CD14-positive monocyte (primary cell): ENCODE measurements at places on chromosomes 11 and 22. TPM values are rescaled to one million over a fixed set of nuclear protein-coding genes. Genes with fewer than 3 reads are reported as not detected.

DNA sequence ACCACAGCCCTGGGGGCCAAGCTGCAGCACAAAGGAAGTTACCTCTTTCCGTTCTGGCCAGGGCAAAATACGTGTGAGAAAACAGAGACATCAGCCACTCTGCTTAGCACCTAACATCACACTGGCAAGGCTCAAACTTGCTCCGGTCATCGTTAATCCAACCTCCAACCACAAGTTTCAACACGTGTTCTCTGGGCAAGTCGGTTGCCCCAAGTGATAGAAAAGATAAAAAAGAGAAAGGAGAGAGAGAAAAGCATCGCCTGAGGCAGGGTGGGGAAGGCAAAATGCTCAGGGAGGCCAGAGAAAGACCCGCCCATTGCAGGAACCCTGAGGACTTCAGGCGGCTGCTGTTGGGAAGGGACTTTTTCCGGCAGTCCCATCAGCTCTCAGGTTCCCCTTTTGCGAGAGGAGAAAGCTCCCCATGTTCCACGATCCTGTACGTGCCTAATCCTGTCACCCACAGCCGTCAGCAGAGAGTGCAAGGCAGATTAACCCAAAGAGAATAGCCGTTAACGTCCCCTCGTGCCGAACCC is 18.5 kb upstream of the B4GALNT4 start:
- peaks cover 28% of the 10 kb centered on the region for H3K4me1 ChIP-seq
- no peak overlapping the region for H3K27ac ChIP-seq
- peaks cover 21% of the 10 kb centered on the region for H3K27me3 ChIP-seq
- no peak for DNase-seq
- H3K36me3 ChIP-seq: no peaks in the 10 kb centered on the region

GRCh38 chr11:10725114-10725906 is 25.7 kb upstream of the CTR9 start:
- H3K36me3 ChIP-seq: no peaks in the 10 kb centered on the region
- no peak overlapping the region for H3K27ac ChIP-seq
- H3K4me3 ChIP-seq: no peak overlapping the region
- peaks cover 44% of the 10 kb centered on the region for H3K27me3 ChIP-seq
- peaks cover 38% of the 10 kb centered on the region for H3K4me1 ChIP-seq

DNA sequence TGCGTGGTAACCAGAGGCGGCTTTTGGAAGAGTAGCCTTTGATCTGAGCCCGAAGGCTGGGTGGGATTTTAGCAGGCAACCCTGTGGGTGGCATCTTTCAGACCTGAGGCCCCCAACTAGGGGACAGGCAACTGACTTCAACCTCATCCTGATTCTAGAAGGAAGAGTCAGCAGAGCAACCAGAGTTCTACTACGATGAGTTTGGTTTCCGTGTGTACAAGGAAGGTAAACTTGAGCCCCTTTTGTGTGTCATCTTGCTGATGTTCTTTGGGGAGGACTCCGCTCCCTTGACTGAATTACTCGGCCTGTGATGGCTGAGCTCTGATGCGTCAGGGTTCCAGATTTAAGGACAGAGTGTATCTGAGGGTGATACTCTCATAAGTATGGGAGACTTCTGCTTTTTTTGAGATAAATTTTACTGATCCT is 31.6 kb downstream of the SGSM3 start:
- no peaks in the 10 kb centered on the region for H3K27me3 ChIP-seq
- peaks cover 16% of the 10 kb centered on the region for H3K4me1 ChIP-seq
- H3K4me3 ChIP-seq: no peak overlapping the region
- no peak overlapping the region for H3K27ac ChIP-seq

- H3K36me3 ChIP-seq: peaks cover 62% of the 10 kb centered on the region
- no peak for DNase-seq
- no peaks in the 10 kb centered on the region for H3K4me1 ChIP-seq
- H3K27me3 ChIP-seq: no peaks in the 10 kb centered on the region
- no peak overlapping the region for H3K27ac ChIP-seq
These were observed 40.1 kb downstream of the OSBP start for GRCh38 chr11:59575505-59575904.

OR9I1 gene
- not detected for polyA plus RNA-seq

DNA sequence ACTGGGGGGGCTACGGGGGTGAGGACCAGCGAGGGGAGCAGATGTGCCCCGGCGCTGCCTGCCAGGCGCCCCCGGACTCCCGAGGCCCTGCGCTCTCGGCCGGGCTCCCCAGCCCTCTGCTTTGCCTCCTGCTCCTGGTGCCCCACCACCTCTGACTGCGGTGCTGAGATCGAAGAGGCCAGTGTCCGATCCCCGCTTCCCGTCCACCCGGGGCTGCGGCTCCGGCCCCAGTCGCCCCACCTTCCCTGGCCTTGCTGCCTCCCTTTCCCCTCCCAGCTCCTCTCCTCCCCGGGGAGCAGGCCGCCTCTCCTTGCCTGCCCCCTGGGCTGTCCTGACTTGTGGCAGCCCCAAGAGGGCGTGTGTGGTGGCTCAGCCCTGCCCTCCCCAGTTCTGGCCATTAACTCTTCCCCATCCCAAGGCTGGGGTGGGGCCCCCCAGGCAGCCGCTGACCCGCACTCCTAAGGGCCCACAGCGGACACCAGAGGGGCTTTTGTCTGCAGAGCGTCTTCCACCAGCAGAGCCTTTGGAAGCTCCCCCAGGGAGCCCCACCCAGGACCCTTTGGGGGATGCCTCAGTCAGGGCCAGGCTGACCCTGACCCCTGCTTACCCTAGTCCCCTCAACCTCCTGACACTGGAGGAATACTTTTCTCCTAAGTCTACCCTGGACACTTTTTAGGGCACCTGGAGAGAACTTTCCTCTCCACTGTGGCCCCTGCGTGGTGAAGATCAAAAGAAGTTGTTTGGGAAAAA is 16.6 kb downstream of the RTN4RL2 start:
- peak; percentile 54 for DNase-seq
- peak overlapping the region; percentile 41 for H3K4me3 ChIP-seq
- peaks cover 2% of the 10 kb centered on the region for H3K27me3 ChIP-seq
- H3K4me1 ChIP-seq: peaks cover 50% of the 10 kb centered on the region
- H3K27ac ChIP-seq: no peak overlapping the region

- peaks cover 16% of the 10 kb centered on the region for H3K4me1 ChIP-seq
- DNase-seq: no peak
- H3K27me3 ChIP-seq: no peaks in the 10 kb centered on the region
- H3K27ac ChIP-seq: no peak overlapping the region
- no peak overlapping the region for H3K4me3 ChIP-seq
These were observed 9.9 kb upstream of the RASD2 start for GRCh38 chr22:35530700-35531099.

GRCh38 chr11:10379022-10379421 is 74.1 kb downstream of the ADM start:
- DNase-seq: no peak
- H3K27me3 ChIP-seq: no peaks in the 10 kb centered on the region
- H3K4me3 ChIP-seq: no peak overlapping the region
- H3K27ac ChIP-seq: no peak overlapping the region
- H3K36me3 ChIP-seq: no peaks in the 10 kb centered on the region

DNA sequence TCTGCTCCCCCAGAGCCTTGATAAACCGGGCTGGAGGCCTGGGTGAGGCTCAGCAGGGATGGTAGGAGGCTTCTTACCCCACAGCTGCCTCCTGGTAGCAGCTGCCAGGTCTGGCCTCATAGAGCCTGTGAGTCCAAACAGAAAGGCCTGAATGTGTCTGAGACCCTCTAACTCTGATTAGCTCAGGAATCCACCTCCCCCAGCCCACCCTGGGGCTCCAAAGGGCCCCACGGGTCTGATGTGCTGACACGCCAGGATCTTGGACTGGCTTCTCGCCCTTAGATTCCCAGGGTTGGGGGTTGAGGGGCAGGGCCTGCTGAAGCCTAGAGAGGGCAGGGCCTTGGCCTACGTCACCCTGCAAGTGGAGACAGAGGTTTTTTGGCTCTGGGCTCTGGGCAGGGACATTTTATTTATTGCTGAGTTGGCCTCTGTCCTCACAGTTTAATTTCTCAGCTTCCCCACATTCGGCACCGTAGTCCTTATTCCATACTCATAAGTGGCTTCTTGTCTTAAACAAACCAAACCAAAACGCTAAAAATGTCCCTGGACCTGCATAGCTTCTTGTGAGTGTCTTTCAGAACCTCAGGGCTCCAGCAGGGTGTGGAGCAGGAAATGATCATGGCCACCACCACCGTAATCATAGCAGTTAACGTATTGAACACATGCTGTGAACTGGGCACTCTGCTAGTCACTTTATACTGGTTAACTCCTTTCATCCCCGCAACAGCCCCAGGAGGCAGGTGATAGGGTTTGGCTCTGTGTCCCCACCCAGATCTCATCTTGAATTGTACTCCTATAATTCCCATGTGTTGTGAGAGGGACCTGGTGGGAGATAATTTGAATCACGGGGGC is 25.1 kb downstream of the KIAA1671 start:
- no peak for DNase-seq
- H3K27ac ChIP-seq: no peak overlapping the region
- no peaks in the 10 kb centered on the region for H3K36me3 ChIP-seq
- H3K4me3 ChIP-seq: no peak overlapping the region

DNA sequence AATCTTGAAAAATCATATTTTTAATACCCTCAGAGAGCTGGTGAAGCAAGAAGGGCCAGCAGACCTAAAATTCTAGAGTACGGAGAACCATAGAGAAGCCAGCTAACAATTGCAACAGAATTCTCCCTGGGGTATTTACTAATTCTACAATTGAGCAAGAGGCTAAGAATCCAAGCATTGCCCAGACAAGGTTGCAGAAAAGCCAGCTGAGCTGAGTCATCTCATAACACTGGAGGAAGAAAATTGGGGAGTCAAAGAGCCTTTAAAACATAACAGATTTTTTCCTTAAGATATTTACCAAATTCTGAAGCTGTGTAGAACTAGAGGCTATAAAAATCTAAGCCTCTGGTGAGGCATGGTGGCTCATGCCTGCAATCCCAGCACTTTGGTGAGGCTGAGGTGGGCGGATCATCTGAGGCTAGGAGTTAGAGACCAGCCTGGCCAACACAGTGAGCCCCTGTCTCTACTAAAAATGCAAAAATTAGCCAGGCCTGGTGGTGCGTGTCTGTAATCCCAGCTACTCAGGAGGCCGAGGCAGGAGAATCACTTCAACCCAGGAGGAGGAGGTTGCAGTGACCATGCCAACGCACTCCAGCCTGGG is 13.6 kb upstream of the TMEM216 start:
- DNase-seq: peak; percentile 90
- H3K27me3 ChIP-seq: no peaks in the 10 kb centered on the region
- H3K36me3 ChIP-seq: peaks cover 3% of the 10 kb centered on the region
- H3K4me3 ChIP-seq: no peak overlapping the region
- H3K27ac ChIP-seq: peak overlapping the region; percentile 78

MRGPRF gene
- 0.11 and 0.23 TPM in 2 replicates for polyA plus RNA-seq

DNA sequence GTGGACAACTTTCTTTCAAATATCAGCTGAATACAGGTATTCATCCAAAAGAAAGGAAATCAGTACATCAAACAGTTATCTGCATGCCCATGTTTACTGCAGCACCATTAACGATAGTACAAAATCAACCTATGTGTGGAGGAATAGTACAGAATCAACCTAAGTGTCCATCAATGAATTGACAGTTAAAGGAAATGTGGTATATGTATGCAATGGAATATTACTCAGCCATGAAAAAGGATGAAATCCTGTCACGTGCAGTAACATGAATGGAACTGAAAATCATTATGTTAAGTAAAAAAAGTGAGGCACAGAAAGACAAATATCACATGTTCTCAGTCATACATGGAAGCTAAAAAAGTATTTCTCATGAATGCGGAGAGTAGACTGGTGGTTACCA is 132.3 kb downstream of the MED15 start:
- H3K4me1 ChIP-seq: no peaks in the 10 kb centered on the region
- no peak overlapping the region for H3K4me3 ChIP-seq
- H3K27me3 ChIP-seq: no peaks in the 10 kb centered on the region
- no peak for DNase-seq
- no peak overlapping the region for H3K27ac ChIP-seq

CDC45 gene
- not detected for polyA plus RNA-seq

MTMR3 gene
- polyA plus RNA-seq: 30.2 TPM

DNA sequence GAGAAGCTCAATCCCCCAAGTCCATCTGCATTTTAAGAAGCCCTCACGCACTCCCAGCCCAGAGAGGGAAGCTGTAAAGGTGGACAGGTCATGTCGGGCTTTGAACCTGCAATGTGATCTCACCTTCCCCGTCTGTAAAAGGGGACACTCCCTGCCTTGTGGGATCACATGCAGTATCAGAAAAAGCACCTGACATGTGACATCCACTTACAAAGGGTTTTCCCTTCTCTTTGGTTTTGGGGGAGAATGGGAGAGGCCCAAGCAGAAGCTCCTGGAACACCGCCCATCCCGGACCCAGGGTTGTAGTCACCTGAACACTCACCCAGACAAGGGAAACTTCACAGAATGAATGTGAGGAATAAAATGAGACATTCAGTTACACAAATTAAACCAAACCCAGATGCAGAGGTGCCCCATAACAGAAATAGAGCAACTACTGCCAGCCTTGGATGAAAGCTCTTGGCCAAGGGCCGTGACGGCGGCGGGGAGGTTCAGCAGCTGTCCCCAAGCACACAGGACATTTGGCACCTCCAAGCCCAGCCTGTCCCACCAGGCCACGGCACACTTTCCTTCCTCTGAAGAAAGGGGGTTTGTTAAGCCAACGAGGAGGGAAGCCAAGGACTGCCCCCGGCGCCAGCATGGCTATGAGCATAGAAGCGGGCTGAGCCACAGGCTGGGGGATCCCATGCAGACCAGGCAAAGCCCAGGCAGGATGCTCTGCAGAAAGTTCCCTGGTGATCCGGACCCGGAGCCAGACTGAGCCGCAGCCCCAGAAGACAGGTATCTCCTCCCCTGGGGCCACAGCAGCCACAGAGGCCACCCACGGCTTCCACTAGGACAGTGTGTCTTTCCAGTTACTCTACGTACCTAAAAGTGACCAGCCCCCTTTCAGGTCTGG is 3.8 kb downstream of the BID start:
- no peak for DNase-seq
- peaks cover 79% of the 10 kb centered on the region for H3K4me1 ChIP-seq
- H3K36me3 ChIP-seq: no peaks in the 10 kb centered on the region
- peak overlapping the region; percentile 99 for H3K27ac ChIP-seq
- H3K27me3 ChIP-seq: no peaks in the 10 kb centered on the region

- H3K36me3 ChIP-seq: no peaks in the 10 kb centered on the region
- H3K4me1 ChIP-seq: peaks cover 53% of the 10 kb centered on the region
These were observed 4.9 kb downstream of the HIPK3 start for GRCh38 chr11:33262011-33262645.

FIBIN gene
- polyA plus RNA-seq: not detected in 2 replicates

GRCh38 chr11:95337175-95337957 is 106.4 kb upstream of the SESN3 start:
- H3K27ac ChIP-seq: peak overlapping the region; percentile 38
- no peaks in the 10 kb centered on the region for H3K27me3 ChIP-seq
- peaks cover 22% of the 10 kb centered on the region for H3K4me1 ChIP-seq
- no peaks in the 10 kb centered on the region for H3K36me3 ChIP-seq
